Right atrium auricular region (tissue), 2 donors: ENCODE measurements at places on chromosomes 7 and 10. TPM values are rescaled to one million over a fixed set of nuclear protein-coding genes. Genes with fewer than 3 reads are reported as not detected.

SAP25 gene
- total RNA-seq = not detected

ASZ1 gene
- total RNA-seq = not detected

CUZD1 gene
- total RNA-seq = 0.31 TPM

IL2RA gene
- total RNA-seq = 0.30 TPM

MMD2 gene
- 0.19 TPM for total RNA-seq

LLCFC1 gene
- total RNA-seq = not detected

SHH gene
- total RNA-seq = not detected
